Fibroblast of lung (primary cell): ENCODE measurements at places on chromosomes 12 and 14.

- no peak for DNase-seq
These were observed 62.9 kb downstream of the DPF3 start for GRCh38 chr14:72830786-72831594.

DNA sequence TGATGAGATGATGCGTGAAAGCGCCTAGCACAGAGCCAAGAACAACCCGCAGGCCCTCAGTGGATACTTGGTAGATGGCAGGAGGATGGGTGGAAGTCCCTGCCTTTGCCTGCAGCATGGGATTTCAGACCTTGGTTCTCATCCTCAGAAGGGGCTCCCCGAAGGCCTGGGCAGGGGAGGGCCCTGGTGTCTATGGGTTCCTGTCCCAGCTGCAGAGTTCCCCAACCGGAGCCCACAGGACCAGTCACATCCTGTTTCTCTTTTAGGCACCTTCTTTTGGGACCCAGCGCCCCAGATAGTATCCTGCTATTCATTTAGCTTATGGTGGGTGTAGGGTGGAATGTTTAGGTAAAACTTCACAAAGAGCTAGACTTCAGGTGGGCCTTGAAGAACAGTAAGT, 55.5 kb downstream of the CALM1 start:
- no peak for DNase-seq

- DNase-seq = peak; percentile 75
These were observed 60.5 kb upstream of the USP44 start for GRCh38 chr12:95611676-95612309.

DNA sequence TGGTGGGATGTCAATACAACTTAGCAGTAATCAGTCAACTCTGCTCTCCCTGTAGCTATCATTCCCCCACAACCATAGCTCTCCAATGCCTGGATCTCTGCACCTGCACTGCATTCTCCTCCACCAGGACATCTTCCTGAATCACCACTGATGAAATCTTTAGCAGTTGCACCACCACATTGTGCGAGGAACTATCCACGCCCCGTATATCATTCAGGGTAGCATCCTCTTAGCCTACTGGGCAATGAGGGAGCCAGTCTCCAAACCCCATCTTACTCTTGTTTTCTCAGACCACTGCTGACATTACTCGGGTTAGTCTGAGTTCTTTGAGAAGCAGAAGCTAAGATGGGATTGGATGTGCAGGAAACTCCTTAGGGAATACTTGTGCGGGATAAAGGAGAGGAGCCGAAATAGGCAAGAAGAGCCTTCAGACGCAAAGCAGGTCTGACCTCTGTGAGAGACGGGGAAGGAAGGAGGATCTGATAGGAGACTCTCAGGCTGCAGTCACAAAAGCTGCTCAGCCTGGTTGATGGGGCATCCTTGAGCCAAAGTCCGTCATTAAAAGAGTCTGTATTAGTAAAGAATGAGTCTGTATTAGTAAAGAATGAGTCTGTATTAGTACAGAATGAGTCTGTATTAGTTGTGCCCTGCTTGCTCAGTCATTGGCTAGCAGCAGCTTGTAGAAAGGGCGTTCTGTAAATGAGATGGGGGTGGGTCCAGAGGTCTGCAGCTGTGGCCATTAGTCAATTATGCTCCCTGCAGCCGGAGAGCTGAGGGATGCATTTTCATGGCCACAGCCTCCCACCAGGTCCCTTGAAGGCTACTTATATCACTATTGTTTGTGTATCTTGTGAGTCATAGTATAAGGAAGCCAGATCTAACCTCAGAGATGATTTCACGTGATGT, 49.6 kb upstream of the RASSF3 start:
- peak; percentile 96 for DNase-seq

DNA sequence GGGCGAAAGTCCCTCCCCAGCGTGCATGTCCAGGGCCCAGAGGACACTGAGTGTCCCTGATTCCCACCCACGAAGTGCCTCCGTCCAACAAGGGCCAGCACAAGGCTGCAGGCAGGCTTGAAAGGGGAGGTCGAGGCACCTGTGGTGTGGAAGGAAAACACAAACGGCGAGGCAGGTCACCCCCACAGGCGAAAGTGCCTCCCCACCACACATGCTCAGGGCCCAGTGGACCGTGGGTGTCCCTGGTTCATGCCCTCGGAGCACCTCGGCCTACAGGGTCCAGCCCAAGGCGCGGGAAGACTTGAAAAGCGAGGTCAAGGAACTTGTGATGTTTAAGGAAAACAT, 370.4 kb downstream of the ALG10 start:
- no peak for DNase-seq

- DNase-seq = no peak
These were observed 44.7 kb downstream of the PPP1R36 start for GRCh38 chr14:64594438-64594837.

- no peak for DNase-seq
These were observed 967.9 kb downstream of the TRHDE start for GRCh38 chr12:73240110-73240509.

DNA sequence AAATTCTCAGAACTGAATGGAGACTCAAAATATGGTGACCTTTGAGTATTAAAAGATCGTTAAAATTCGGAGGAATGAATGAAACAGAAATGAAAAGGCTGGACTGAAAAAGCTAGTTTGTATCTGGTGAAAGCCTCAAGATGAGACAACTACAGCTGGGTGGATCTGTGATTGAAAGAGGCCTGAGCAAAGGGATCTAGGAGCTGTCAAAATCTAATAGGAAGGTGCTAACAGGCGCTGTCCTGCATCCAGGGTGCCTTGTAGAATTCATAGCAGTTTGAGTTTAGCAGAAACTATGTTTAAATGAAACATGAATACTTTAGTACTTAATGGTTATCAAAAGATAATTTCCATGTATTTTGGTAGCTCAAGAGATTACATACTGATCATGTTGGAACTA, 2.3 kb downstream of the YY1 start:
- DNase-seq = no peak

DNA sequence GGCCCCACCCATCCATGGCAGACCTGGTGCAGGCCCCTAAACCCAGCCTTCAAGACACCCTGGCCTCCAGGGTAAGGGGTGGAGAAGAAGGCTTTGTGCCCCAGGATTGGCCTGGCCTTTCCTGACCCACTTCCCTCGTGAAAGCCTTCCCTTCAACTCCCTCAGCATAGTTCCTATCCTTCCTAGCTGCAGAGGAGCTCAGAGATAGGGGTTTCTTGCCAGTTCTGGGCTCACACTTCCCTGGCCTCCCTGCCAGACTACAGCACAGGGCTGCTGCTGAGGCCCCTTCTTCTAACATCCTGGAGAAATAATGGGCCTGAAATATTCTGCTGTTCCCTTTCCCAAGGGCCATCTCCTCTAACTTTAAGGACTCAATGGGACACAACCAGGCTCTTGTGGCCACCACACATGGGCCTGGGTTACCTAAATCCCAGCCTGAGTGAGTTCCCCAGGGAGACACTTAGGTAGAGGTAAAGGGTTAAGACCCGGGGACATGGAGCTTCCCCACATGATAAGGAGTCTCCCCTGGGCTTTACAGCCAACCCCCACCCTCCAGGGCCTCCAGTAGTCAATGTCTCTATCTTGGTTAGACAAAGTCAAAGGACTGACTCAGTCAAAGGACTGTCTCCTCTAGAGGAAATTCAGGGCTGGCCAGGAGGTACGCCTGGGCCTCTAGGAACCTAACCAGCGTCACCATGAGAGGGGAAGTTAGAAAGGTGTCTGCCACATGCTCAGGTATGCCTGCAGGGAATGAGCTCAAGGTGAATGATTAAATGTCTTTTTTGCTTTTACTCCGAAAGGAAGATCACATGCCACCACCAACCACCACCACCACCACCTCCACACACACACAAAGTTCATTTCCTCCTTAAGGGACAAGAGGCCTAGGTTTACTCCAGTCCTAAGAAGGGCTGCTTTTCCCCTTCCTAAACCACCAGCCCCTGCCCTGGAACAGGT, 7.1 kb downstream of the ZFP36L1 start:
- DNase-seq = peak; percentile 44

GRCh38 chr12:45928309-45928708, 62.1 kb downstream of the SCAF11 start:
- DNase-seq = no peak

DNA sequence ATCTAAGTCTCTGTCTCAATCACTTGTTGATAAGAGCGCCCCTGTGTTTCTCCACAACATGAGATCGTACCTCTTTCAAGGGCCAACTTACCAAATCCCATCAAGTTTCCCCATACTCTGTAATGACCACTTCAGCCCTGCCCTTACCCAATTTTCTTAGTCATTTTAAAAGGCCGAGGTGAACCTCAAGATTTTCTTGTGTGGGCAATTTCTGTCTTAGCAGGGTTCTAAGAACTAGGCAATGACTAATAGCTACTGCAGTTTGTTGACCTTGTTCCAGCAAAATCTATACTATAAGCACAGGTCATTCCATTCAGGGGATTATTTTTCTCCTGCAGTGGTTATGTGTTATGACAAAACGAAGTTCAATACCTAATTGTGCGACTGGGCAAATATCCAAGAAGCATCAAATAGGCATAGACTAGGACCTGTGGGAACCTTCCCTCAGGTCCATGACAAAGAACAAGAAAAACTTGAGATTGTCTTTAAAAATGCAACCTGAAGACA, 359.8 kb downstream of the PCNX1 start:
- DNase-seq = peak; percentile 82

DNA sequence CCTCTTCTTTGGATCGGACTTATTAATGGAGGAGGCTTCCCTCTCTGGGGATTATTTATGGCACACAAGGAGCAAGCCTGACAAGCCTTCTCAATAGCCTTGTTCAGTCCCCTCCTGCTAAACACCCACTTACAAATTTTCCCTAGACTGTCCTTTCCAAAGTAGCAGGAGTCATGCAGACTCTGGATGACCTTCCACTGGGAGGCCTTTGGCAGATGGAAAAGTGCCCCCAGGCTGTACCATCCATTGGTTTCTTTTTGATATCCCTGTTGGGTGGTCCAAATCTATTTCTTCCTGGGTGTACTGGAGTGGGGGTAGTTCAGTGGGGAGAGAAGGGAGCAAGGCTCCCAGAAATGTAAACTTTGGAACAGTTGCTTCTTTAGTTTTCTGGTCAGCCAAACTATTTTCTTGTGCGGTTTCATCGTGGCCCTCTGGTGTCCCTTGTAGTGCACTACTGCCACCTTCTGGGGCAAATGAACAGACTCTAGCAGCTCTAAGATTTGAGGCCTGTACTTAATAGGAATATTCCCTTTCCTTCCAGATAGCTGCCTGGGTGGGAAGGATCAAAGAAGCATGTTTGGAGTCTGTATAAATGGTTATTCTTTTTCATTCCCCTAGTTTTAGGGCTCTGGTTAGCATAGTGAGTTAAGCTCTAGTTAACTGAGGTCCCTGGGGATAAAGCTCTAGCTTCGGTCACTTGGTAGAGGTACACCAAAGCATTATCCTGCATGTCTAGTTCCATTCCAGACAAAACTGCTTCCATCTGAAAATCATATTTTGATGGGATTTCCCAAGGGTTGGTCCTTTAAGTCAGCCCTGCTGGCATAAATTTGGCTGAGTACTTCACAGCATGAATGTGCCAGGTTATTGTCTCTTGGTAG, 409.5 kb downstream of the SLC6A15 start:
- DNase-seq = peak; percentile 39

GRCh38 chr12:107530701-107531100, 154.9 kb upstream of the PWP1 start:
- no peak for DNase-seq

DNA sequence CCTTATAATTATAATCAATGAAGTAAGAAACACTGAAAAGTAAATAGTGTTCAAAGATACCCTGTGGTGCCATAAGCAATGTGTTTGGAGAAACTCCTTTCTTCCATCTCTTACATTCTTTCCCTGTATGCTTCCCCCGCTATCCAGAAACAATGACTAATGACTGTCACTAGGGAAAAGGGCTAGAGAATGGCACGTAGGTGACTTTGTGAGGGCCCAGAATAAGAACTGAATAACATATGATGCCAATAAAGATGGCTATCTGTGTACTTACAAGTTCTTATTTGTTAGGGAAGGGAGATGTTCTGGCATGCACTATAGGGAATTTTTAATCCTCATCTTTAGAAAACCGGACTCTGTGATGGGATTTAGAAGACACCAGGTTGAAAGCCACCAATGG, 4.7 kb upstream of the KRT7 start:
- DNase-seq = no peak

- DNase-seq = no peak
These were observed 329.3 kb upstream of the OR4E1 start for GRCh38 chr14:22002860-22003284.

- DNase-seq = peak; percentile 38
These were observed 46.3 kb upstream of the STON2 start for GRCh38 chr14:81446279-81447007.

GRCh38 chr14:71333705-71334104, 426.4 kb downstream of the PCNX1 start:
- DNase-seq = no peak

DNA sequence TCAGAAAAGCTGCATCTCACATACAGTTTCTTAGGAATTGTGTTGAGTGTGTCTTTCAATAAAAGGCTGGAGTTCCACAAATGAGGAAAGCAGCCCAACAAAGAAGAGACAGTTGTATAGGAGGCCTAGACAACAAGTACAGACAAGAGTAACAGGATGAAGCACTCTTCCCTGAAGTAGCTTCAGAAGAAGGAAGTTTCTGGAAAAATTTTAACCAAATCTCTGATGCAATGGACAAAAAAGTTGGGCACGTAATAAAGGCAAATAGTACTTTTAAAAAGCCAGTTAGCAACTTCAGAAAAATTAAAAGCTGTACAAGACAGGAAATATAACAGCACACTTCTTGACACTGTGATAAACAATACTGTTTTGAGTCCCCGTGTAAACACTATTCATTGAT, 134.1 kb upstream of the PLEKHG7 start:
- DNase-seq = no peak

- DNase-seq = no peak
These were observed 36.2 kb downstream of the APOBEC1 start for GRCh38 chr12:7629465-7629864.

- DNase-seq = peak; percentile 61
These were observed 874 bp downstream of the CDC42BPB start for GRCh38 chr14:103056322-103057027.

GRCh38 chr14:90674043-90674670, 142.1 kb downstream of the TTC7B start:
- DNase-seq = no peak

DNA sequence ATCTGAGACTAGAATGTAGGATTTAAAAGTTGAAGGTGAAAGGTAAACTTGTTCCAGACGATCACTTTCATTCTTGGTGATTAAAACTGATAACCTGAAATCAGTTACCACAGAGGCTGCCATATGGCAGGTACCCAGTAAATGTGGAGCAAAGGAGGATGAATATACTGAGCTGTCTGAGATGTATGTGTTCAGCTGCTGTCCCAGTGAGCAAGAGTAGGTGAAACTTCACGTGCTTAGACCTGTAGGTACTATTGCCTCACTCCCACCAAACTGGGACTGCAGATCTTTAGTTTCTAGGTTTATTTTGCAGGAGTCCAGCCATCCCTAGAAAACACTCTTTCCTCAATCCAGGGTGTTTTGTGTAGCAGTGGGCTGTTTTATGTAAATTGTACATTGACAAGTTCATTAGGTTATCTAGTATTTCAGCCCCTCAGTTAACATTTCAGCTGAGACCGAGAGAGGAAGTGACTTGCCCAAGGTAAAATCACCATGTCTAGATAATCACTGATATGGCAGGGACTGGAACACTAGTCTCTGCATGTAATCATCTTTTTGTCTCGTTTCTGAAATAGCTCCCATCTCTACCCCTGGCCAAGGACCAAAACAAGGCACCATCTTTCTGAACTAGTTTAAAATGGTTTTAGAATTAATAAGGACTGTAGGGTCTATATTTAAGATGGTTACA, 62.7 kb downstream of the ATG14 start:
- no peak for DNase-seq
